Activated CD4-positive, alpha-beta memory T cell treated with anti-CD3 and anti-CD28 coated beads, Interleukin-2, amount 10 ng/mL, durations not matched to agents 7 days and 5 days (primary cell): ENCODE measurements at places on chromosomes 6 and 20. TPM values are rescaled to one million over a fixed set of nuclear protein-coding genes. Genes with fewer than 3 reads are reported as not detected.

The CLDN20 gene
- total RNA-seq = not detected

DNA sequence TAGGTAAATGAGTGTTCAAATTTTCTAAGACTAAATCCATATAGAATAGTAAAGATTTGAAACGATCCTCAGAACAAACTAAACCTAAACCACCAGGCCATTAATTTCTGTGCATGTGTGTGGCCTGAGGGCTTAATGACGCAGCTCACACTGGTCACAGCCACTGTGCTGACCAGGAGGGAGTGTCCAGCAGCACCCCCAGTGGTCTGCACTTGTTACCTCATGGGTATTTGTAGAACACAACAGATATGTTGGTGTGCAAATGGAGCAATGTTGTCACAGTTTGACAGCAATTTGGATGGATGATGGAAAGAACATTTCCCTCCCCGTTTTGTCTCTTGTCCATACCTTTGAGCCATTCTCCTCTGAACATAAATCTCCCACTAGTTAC lies 122.4 kb upstream of the EXOC2 start:
- no peak overlapping the region for H3K4me3 ChIP-seq
- no peaks in the 10 kb centered on the region for H3K36me3 ChIP-seq
- H3K27me3 ChIP-seq = peaks cover 21% of the 10 kb centered on the region
- H3K4me1 ChIP-seq = peaks cover 7% of the 10 kb centered on the region
- no peak overlapping the region for H3K27ac ChIP-seq
- DNase-seq = no peak

DNA sequence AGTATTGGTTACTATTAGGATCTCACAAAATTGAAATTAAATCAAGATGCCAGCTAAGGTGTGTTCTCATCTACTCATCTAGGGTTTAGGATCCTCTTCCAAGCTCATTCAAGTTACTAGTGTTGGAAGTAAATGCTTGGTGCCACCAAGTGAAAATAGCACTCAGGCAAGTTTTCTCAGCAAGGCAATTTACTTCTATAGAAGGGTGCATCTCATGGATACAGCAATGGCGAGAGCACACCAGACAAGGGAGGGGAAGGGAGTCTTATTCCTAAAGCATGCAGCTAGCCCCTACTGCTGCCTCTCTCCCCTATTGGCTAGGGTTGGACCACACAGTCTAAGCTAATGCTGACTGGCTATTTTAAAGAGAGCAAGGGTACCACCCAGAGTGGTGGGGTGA lies 23.0 kb upstream of the FAM8A1 start:
- no peak overlapping the region for H3K4me3 ChIP-seq
- H3K27ac ChIP-seq = no peak overlapping the region
- H3K36me3 ChIP-seq = peaks cover 3% of the 10 kb centered on the region
- peaks cover 24% of the 10 kb centered on the region for H3K27me3 ChIP-seq

The CD40 gene
- total RNA-seq = 0.88 TPM

- H3K36me3 ChIP-seq = peaks cover 81% of the 10 kb centered on the region
- H3K4me3 ChIP-seq = no peak overlapping the region
- H3K27me3 ChIP-seq = no peaks in the 10 kb centered on the region
- H3K4me1 ChIP-seq = peaks cover 12% of the 10 kb centered on the region
- H3K27ac ChIP-seq = no peak overlapping the region
- no peak for DNase-seq
These were observed 13.0 kb downstream of the ZNF451 start for GRCh38 chr6:57102976-57103375.

- H3K27me3 ChIP-seq = peaks cover 40% of the 10 kb centered on the region
- no peak for DNase-seq
- no peak overlapping the region for H3K27ac ChIP-seq
- H3K36me3 ChIP-seq = no peaks in the 10 kb centered on the region
- no peak overlapping the region for H3K4me3 ChIP-seq
These were observed 10.3 kb upstream of the SLC22A16 start for GRCh38 chr6:110486756-110487155.

GRCh38 chr6:46044881-46045617 lies 29.4 kb upstream of the CLIC5 start:
- H3K4me3 ChIP-seq = no peak overlapping the region
- DNase-seq = no peak
- peaks cover 4% of the 10 kb centered on the region for H3K4me1 ChIP-seq
- no peaks in the 10 kb centered on the region for H3K27me3 ChIP-seq
- H3K27ac ChIP-seq = no peak overlapping the region

The TRAPPC3L gene
- total RNA-seq = not detected

GRCh38 chr6:130161683-130162404 lies 60.9 kb downstream of the SAMD3 start:
- no peaks in the 10 kb centered on the region for H3K27me3 ChIP-seq
- DNase-seq = no peak
- peaks cover 3% of the 10 kb centered on the region for H3K4me1 ChIP-seq
- H3K27ac ChIP-seq = no peak overlapping the region
- peaks cover 61% of the 10 kb centered on the region for H3K36me3 ChIP-seq
- H3K4me3 ChIP-seq = no peak overlapping the region

DNA sequence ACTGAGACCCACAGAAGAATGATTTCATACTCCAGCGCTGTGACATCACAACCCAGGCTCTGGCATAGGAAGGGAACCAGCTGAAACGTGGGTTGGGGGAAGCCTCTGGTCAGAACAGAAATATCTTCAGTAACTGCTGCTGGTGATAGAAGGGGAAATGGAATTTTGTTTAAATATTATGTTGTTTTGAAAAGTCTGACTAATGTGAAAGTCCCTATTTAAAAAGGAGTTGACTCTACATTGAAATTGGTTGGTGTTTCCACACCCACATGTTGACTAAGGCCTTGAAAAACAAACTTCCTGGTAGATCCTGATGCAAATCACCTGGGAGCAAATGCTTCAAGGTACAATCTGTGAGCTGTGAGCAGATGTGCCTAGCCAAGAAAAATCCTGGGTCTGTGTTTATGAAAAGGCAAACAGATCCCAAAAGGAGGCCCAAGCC lies 24.5 kb upstream of the TCP11 start:
- H3K27ac ChIP-seq = no peak overlapping the region
- peaks cover 5% of the 10 kb centered on the region for H3K36me3 ChIP-seq
- H3K4me3 ChIP-seq = no peak overlapping the region
- H3K4me1 ChIP-seq = no peaks in the 10 kb centered on the region

The RSPH9 gene
- not detected for total RNA-seq

DNA sequence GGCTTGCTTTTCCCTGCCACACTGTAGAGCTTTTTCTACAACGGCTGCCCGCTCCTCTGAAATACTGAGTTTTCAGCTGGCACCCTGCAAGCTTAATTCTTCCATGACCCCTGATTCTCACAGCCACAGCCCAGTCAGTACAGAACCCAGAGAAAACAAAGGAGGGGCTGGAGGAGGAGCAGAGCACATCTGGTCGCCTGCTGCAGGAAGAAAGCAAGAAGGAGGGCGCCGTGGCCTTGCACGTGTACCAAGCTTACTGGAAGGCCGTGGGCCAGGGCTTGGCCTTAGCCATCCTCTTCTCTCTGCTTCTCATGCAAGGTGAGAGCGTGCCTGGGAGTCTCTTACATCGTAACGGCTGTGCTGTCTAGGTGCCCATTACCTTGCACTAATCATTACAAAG lies 11.3 kb downstream of the DLK2 start:
- no peak for DNase-seq
- H3K27me3 ChIP-seq = no peaks in the 10 kb centered on the region
- H3K4me3 ChIP-seq = no peak overlapping the region
- H3K36me3 ChIP-seq = peaks cover 17% of the 10 kb centered on the region
- no peak overlapping the region for H3K27ac ChIP-seq

The SLC52A3 gene
- not detected for total RNA-seq

The DAAM2 gene
- total RNA-seq = not detected

DNA sequence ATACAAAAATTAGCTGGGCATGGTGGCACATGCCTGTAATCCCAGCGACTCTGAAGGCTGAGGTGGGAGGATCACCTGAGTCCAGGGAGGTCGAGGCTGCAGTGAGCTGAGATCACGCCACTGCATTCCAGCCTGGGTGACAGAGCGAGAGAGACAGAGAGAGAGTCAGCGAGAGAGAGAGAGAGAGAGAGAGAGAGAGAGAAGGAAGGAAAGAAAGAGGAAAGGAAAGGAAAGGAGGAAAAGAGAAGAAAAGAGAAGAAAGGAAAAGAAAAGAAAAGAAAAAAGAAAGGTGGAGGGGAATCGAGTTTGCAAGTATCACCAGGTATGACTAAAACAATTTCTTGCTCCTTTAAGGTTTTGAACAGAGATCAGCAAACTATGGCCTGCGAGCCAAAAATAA lies 152.3 kb downstream of the BTBD9 start:
- H3K4me1 ChIP-seq = peaks cover 8% of the 10 kb centered on the region
- H3K36me3 ChIP-seq = no peaks in the 10 kb centered on the region
- no peaks in the 10 kb centered on the region for H3K27me3 ChIP-seq
- no peak overlapping the region for H3K4me3 ChIP-seq
- DNase-seq = no peak

DNA sequence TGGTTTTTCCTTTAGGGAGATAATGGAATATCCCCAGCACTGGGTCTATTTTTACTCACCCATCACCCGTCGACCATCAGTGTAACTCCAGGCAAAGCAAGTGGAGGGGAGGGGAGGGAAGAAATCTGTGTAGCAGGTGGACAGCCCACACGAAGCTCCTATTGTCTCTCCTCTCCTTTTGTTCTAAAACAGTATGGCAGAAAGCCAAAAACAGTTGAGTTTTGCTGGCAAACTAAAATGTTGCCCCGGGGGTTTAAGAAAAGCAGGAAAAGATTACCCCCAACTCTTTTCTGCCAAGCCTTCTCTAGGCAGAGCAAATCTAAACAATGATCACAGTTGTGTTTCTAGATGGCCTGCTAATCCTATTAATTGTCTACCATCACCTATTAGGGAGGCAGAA lies 89.7 kb downstream of the PREP start:
- H3K4me1 ChIP-seq = no peaks in the 10 kb centered on the region
- H3K4me3 ChIP-seq = no peak overlapping the region
- DNase-seq = no peak
- H3K27me3 ChIP-seq = no peaks in the 10 kb centered on the region
- H3K36me3 ChIP-seq = peaks cover 31% of the 10 kb centered on the region
- no peak overlapping the region for H3K27ac ChIP-seq

- H3K27ac ChIP-seq = no peak within 1 kb of the TSS
- H3K36me3 ChIP-seq = no peaks in the 10 kb centered on the region
- H3K27me3 ChIP-seq = peaks cover 63% of the 10 kb centered on the region
- peaks cover 2% of the 10 kb centered on the region for H3K4me1 ChIP-seq
- peak within 1 kb of the TSS; percentile 48 for H3K4me3 ChIP-seq
These were observed at the start of gene METTL24 for GRCh38 chr6:110357664-110358552. Gene METTL24, minus strand, starts transcription at chr6:110358349. Its CDS starts 77 bp downstream, at chr6:110358272.

The CCN2 gene
- total RNA-seq = not detected

DNA sequence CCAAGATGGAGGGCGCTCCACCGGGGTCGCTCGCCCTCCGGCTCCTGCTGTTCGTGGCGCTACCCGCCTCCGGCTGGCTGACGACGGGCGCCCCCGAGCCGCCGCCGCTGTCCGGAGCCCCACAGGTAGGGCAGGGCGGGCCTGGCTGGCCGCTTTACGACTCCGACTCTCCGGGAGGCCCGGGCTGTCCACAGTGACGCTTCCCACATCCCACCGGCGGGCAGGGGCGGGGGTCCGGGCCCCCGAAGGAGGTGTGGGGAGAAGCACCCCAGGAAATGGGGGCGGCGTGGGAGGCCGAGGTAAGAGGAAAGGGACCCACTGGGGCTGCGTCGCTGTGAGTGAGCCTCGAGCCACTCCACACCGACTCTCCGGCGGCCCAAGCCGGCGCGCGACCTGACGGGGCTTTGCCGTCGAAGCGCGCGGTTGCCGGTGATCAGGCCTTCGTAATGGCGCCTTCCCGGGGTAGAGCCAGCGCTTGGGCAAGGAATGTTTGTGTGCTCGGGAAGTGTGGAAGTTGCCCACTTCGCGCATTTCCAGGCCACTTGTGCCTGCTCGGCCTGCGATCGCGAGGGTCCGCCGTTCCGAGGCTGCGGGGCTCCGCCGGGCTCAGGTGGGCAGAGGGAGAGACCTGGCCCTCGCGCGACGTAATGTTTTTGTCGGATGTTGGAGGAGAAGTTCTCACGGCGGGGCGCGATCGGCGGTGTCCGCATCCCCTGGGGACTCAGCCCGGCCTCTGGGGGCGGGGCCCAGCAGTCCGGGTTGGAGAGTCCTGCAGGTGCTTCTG lies 427 bp downstream of the GINM1 start:
- H3K36me3 ChIP-seq = no peaks in the 10 kb centered on the region
- peak overlapping the region; percentile 74 for H3K27ac ChIP-seq
- peak overlapping the region; percentile 87 for H3K4me3 ChIP-seq
- peaks cover 22% of the 10 kb centered on the region for H3K4me1 ChIP-seq
- peak; percentile 60 for DNase-seq
- H3K27me3 ChIP-seq = peaks cover 4% of the 10 kb centered on the region

GRCh38 chr6:142047934-142048592 lies 84.7 kb upstream of the GJE1 start:
- no peak overlapping the region for H3K27ac ChIP-seq
- H3K36me3 ChIP-seq = no peaks in the 10 kb centered on the region
- H3K4me3 ChIP-seq = no peak overlapping the region

DNA sequence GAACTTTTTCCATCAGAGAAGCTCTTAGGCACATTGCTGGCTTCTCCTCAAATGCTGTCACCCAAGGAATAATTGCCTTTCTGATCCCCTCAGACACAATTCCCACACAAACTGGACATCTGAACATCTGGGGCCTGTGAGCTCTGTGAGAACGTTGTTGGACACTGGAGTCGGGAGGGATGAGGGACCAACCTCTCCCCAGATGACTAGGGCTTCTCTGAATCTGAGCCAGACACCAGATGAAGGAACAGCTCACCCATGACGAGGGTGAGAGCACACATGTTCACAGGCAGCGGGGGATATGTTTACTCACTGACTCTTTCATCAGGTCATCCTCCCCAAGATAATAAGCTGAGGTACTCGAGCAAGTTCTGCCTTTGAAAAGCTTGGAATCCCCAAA lies 283.9 kb upstream of the SUPT3H start:
- peaks cover 17% of the 10 kb centered on the region for H3K36me3 ChIP-seq
- H3K27ac ChIP-seq = no peak overlapping the region
- H3K27me3 ChIP-seq = peaks cover 13% of the 10 kb centered on the region
- peak; percentile 3 for DNase-seq
- H3K4me1 ChIP-seq = peaks cover 72% of the 10 kb centered on the region

DNA sequence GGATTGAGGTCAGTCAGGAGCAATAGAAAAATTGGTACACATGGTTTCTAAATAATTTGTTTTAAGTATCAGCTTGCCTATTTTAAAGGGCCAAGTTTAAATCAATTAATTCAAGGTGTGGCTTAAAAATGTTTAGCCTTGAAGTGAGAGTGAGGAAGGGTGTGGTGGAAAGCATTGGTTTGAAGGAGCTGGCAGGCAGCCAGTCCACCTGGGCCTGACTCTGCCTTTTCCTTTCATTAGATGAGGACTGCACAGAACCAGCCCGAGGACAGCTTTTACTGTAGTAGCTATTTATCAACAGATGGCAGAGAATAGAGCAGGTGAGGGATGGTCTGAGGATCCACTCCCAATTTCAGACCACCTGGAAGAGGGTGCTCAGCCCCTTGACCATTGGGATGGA lies 42.4 kb downstream of the DHX35 start:
- peaks cover 49% of the 10 kb centered on the region for H3K36me3 ChIP-seq
- no peak overlapping the region for H3K27ac ChIP-seq
- H3K4me3 ChIP-seq = no peak overlapping the region

DNA sequence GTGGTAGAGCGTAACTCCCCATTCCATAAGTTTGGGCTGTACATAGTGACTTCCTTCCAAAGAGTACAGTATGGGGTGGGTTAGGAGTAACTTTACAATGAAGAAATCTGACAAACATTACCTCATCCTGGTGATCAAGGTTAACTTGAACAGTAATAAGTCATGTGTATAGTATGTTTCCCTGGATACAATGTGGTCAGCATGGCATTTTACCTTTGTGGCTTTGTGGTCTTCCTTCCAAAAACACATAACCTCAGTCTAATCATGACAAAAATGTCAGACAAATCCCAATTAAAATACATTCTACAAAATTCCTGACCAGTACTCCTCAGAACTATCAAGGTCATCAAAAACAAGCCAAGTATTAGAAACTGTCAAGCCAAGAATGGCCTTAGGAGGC lies 225.1 kb downstream of the UBE3D start:
- no peak overlapping the region for H3K4me3 ChIP-seq
- no peaks in the 10 kb centered on the region for H3K27me3 ChIP-seq
- no peak overlapping the region for H3K27ac ChIP-seq
- H3K4me1 ChIP-seq = no peaks in the 10 kb centered on the region
